NCI-H1930 (cell line): ENCODE measurements at places on chromosomes 6 and 20.

- peak; percentile 53 for DNase-seq
These were observed at the start of gene GPR63 for GRCh38 chr6:96837081-96837971. GPR63 (minus strand) TSS chr6:96837477; CDS start chr6:96799731, 37,746 bp downstream.

DNA sequence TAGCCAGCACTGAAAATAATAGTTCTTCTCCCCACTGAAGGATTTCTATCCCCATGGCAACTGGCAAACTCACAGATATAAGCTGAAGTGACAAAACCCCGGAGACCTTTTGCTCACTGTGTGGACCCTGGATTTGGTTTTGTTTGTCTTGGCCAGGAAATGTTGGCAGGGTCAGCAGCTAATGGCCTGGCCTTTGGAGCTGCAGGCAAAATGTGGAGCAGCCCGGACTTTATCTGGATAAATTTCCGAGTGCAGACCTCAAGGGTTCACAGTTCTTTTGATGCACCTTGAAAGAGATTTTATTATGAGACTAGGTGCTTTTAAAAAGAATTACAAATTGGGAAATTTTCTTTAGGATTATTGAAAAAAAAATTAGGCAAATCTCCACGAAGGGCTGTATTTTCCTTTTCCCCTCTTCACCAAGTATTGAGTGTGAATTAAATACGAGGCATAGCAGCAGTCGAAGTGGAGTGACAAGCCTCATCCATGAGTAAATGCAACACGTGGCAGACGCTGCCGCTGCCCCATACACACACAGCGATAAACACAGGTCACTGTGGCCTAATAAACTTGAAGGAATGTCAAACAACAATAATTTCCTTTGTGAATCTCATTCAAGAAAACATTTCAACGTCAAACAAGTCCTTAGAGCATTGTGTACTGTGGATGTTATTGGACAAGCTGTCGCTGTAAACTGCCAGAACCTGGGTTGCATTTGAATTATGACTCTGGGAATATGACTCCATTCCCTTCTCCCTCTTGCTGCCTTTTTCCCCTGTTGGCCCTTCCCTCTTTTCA, 35.1 kb upstream of the CCN6 start:
- DNase-seq, result no peak

DNA sequence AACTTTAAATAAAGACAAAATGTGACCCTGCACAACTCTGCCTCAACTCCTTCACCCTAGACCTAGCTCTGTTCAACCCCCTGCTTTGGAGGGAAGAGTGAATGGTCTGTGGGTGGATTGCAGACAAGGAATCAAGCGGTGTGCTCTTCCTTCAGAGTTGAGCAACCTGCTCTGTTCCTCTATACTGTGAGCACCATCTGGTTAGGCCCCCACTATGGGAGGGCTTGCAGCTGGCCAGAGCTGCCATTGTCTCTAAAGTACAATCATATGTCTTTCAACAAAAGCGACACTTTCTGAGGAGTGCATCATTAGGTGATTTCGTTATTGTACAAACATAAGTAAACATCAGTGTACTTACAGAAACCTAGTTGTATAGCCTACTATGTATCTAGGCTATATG, 406.1 kb upstream of the MARCKS start:
- DNase-seq, result peak; percentile 56

DNA sequence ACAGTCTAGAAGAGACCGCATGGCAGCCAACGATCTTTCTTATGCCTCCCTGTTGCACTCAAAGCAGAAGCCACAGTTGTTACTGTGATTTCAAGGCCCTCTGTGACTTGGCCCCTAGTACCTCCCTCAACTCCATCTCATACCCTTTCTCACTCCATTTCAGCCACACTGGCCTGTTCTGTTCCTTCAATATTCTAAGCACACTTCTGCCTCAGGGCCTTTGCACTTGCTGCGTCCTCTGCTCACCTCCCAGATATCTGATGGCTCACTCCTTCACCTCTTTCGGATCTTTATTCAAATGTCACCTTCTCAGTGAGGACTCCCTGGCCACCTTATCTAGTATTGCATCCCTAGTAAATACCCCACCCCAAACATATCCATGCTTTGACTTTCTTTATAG, 29.4 kb upstream of the CCN6 start:
- no peak for DNase-seq

GRCh38 chr20:8363970-8364733, 232.1 kb downstream of the PLCB1 start:
- no peak for DNase-seq

DNA sequence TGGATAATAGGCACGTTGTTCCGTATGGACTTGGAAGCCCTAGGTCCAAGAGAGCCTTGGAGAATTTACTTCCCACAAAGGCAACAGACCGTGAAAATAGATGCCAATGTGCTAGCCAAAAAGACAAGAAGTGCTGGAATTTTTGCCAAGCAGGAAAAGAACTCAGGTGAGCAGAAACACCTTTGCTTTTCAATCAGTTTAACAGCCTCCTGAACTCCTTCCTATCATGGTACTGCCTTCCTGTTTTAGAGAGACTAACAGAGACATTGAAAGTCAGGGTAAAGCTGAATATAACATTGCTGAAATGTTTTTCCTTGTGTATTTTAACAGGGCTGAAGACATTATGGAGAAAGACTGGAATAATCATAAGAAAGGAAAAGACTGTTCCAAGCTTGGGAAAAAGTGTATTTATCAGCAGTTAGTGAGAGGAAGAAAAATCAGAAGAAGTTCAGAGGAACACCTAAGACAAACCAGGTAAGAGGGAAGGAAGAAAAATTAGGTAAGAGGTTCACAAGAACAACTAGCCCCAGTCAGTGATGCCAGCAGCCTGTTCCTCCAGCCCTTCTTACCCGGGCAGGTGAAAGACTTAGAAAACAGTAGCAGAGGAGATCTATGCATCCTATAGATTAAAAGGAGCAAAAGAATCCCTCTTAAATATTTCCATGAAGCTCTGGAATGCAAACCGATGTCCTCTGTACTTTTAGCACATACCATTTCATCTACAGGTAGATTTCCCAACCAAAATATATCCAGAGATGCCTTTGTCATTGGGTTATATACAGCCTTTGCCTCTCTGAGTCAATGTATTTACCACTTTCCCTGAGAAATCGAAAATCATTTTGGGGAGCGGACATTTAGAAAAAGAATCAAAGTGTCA, 4.0 kb downstream of the EDN1 start:
- DNase-seq, result no peak

DNA sequence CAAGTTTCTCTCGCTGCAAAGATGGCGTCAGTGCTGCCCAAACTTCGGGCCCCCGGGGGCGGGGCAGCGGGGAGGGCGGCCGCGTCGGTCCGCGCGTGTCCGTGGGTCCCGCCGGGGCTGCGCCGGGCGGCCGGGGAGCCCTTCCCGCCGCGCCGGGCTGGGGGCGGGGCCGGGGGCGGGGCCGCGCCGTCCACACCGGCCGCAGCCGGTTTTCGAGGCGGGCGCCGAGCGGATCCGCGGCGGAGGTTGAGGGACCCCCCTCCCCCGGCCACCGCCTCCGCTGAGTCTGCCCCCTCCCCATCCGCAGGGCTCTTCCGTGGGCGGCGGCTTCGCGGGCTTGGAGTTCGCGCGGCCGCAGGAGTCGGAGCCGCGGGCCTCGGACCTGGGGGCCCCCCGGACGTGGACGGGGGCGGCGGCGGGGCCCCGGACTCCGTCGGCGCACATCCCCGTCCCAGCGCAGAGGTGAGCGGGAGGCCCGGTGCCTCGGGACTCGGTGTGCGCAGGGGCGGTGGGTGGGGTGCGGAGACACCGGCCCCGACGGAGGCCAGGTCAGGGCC, 572 bp downstream of the SLC2A4RG start:
- peak; percentile 69 for DNase-seq

- DNase-seq, result no peak
These were observed 153.0 kb downstream of the REV3L start for GRCh38 chr6:111329882-111330633.

DNA sequence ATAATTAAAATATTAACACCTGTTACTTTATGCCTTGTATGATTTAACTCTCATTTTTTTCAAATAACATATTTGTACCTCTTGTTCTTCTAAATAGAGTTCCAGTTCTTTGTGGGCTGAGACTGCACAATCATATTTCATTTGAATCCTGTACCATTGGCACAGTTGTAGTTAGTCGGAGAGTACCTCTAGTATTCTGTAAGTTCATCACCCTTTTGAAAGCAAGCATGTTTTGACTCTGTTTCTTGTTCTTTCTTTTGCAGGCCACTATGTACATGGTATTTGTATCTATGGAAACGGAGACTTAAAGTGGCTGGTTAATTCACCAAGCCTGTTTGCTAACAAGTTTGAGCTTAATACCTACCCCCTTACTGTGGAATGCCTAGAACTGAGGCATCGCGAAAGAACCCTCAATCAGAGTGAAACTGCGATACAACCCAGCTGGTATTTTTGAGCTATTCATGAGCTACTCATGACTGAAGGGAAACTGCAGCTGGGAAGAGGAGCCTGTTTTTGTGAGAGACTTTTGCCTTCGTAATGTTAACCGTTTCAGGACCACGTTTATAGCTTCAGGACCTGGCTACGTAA, 68.2 kb downstream of the C6orf52 start:
- DNase-seq, result no peak

- DNase-seq, result no peak
These were observed 75.5 kb downstream of the PTPN1 start for GRCh38 chr20:50585678-50586077.

DNA sequence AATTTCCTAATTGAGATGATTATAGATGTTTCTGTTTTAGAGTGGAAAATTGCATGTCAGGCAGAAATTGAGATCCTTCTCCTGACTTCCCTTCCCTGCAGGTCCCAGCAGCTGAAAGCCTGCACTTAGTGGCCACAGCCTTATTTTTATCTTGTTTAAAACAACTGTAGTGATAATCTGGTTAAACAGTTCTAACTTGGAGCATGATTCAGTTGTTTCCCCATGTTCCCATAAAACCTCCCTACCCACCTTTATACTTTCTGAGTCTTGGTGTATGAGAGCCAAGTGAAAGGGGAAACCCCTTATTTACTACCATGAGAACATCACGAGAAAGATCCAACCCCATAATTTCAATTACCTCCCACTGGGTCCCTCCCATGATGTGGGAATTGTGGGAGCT, 195.2 kb downstream of the SLC16A10 start:
- DNase-seq, result no peak

DNA sequence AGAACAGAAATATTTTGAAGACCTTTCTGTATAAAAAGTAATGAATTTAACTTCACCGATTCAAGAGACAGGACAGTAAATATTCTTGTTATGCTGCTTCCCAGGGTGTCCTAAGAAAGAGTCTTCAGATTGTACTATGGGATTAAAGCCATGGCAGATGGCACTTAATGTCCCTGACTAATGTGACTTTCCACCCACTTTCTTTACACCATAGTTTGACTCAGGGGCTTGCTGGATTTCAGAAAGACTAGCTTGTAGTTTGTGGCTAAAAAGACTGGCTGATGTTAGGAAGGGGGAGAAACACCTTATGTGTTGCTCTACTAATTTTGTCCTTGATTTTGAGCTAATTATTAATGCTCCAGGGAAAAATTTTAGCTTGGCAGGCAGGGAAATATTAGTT, 75.9 kb downstream of the UTRN start:
- no peak for DNase-seq

DNA sequence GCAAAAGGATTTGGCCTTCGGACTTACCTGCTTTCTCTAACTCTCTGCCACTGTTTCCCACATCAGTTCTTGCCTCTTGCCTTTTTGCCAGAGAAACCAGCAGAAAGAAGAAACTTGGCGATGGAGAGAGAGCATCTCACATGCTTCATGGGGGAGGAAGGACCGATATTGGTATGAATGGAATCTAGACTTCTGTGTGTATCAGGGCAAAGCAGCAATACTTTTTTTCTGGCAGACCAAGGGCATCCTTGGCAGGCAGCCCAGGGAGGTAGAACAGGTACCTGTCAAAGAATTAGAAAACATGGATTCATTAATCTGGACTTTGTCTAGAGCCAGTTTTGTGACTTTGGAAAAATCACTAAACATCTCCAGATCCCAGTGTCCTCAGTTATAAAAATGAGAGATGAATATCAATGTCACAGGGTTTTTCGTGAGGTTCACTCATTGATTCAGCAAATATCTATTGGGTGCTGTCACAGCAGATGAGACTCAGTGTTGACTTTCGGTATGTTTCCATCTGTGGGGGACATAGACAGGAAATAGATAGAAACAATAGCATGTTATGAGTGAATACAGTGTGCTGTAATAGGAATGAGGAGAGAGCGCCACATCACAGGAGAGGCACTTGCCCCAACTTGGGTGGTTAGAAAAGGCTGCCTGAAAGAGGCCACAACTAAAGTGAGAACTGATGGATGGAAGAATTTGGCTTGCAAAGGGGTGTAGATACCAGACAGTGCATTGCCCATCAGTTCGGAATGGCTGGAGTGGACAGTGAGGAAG, 114.1 kb downstream of the CD83 start:
- DNase-seq, result no peak

DNA sequence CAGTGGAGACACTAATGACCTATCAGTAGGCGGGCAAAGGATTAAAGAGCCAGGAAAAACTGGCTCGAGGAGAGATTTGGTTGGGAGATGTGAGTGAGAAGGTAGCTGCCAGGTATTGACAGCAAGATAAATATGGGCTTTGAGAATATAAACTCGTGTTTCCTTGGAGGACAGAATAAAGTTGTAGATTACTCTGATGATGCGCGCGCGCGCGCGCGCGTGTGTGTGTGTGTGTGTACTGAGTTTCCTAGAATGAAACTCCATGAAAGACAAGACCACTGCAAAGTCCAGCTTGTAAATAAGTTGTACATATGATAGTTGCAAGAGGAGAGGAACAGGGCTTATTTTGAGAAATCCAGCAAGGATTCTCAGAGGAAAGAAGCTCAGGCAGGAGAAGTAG, 13.3 kb upstream of the TREM2 start:
- DNase-seq, result no peak

- DNase-seq, result no peak
These were observed 11.0 kb upstream of the HDGFL1 start for GRCh38 chr6:22558288-22558882.

DNA sequence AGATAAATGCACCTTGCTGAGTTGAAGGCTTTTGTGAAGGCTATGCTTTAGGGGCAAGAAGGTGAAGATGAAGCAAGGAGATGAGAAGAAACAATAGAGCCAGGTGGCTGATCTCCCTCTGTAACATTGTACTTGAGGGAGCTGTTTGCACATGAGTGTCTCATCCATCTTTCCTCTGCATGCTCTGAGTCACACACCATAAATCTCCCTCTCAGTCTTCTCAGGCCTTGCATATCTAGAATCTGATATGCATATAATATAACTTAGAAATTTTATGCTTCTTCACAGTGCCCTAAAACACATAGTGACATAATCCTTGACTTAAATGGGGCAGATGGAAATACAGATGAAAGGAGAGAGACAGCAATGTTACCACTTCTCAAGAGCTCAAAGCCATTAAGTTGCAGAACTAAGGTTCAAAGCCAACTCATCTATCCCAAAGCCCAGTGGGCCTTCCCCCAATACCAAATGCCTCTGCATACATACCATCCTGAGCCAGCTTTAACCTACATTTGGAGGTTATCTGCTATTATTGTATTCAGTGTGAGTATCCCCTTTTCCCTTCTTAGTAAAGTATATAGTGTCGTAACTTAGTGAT, 62.4 kb upstream of the STXBP5 start:
- no peak for DNase-seq

DNA sequence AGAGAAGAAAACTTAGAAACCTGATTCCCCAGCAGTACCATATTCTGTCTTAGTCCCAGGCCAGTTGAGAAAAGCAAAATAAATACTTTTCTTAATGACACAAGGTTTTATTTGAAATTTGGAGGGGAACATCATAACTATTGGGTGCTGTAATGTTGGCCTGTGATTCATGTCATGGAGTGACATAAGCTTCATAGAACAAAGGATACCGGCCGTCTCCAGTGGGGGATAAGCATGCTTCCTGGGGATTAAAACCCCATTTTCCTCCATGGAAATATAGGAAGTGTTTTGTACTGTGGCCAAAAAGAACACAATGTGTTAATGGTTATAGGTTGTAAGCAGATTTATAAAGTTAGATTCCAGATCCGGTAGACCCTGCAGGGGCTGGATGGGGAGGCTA, 18.0 kb downstream of the MTHFD1L start:
- no peak for DNase-seq
